Naive thymus-derived CD8-positive, alpha-beta T cell (primary cell): ENCODE measurements at places on chromosomes 3 and 15.

- DNase-seq: no peak
These were observed 576 bp downstream of the LRRFIP2 start for GRCh38 chr3:37173806-37174205.

- DNase-seq: no peak
These were observed 9.6 kb upstream of the MYZAP start for GRCh38 chr15:57582090-57582489.

GRCh38 chr3:155230382-155230781, 63.1 kb downstream of the STRIT1 start:
- DNase-seq: no peak

- DNase-seq: no peak
These were observed 71.4 kb upstream of the ROPN1 start for GRCh38 chr3:124063197-124063909.

DNA sequence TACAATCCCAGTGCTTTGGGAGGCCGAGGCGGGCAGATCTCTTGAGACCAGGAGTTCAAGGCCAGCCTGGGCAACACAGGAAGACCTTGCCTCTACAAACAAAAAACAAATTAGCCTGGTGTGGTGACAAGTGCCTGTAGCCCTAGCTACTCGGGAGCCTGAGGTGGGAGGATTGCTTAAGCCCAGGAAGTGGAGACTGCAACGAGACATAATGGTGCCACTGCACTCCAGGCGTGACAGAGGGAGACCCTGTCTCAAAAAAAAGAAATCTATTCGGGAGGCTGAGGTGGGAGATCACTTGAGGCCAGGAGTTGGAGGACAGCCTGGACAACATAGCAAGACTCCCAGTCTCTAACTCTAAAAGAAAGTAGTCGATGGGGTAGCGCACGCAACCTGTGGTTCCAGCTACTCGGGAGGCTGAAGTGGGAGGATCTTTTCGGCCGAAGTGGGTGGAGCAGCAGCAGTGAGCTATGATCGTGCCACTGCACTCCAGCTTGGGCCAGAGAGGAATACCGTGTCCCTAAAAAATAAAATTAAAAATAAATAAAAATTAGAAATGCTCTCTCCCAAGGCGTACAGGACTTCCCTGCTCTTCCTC, 775 bp downstream of the C3orf33 start:
- no peak for DNase-seq

- DNase-seq: no peak
These were observed 2.2 kb upstream of the ISG20 start for GRCh38 chr15:88636654-88637053.

- no peak for DNase-seq
These were observed 34.9 kb downstream of the MED12L start for GRCh38 chr3:151120409-151120808.

DNA sequence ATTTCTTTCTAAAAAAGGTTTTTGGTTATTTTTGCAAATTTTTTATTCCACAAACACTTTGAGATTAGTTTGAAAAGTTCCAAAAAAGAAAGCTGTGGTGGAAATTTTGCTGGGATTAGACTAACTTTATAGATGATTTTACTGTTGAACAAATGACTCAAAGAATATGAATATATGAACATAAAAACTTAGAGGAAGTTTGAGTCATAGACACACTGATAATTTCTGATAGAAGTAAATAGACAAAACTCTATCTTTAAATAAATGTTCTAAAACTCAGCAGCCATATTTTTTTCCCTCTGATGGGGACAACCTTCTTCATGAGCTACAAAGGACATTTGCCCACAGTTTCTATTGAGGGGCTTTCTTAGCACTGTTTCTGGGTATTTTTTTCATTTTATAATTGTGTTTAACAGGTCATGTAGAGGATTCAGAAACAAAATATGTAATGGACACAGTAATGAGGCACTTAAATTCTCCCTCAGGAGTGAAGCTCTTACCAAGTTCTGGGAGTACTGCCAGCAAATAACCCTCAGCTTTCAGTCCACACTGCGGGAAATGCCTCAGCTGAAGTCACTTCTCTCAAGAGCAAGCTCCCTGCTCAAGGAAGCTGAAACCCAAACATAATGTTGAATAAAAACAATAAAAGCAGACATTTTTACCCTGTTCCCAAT, 157.6 kb downstream of the NFKBIZ start:
- DNase-seq: no peak

- DNase-seq: no peak
These were observed 1.5 kb downstream of the C3orf70 start for GRCh38 chr3:185151101-185151963.

GRCh38 chr3:45676325-45677032, 12.7 kb upstream of the SACM1L start:
- DNase-seq: no peak

- no peak for DNase-seq
These were observed 69.2 kb downstream of the GOLGA8B start for GRCh38 chr15:34514251-34514670.

DNA sequence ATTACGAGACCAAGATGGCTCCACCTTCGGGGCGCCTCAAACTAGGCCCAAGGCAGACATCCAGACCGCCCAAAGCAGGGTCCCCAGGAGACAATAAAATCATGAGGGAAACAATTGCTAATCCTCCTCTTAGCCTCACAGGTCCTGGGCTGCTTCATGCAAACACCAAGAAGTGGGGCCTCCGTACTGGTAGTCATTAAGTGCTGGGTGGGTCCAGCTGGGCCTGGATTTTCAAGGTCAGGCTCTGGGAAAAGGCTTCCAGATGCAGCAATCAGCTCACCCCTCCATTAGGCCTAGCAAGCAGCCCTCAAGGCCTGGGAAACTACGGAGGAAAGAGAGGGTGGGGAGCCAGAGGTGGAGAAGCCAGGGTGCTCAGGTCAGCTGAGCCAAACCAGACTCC, 634 bp downstream of the FBXL22 start:
- no peak for DNase-seq

- peak; percentile 47 for DNase-seq
These were observed 12.9 kb downstream of the OCA2 start for GRCh38 chr15:28086175-28086703.

DNA sequence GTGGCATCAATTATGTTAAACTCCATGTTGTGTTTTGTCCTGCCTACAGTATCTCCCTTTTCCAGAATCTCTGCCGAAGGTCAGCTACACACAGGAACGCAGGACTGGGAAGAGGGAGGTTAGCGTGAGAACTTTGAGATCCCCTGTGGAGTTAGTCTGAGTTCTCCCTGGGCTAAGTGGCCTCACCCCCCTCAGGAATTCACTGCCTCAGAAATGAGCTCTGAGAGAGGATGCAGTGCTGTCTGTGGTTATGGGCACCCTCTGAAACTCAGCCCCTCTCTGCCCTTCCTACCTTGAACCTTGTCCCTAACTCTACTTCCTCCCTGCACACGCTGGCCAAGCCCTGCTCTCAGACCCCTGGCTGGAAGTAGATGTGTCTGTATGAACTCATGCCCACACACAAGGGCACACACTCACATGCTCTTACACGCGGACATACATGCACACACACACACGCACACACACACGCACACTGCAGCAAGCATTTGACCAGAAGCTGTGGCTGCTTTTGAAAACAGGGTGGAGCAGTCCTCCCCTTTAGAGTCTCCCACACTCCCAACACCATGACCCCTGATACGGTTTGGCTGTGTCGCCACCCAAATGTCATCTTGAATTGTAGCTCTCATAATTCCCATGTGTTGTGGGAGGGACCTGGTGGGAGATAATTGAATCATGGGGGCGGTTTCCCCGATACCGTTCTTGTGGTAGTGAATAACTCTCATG, 5.3 kb upstream of the VIPR1 start:
- DNase-seq: peak; percentile 6

- DNase-seq: no peak
These were observed 112.6 kb downstream of the ERC2 start for GRCh38 chr3:56355570-56356185.

GRCh38 chr3:167162083-167162482, 218.0 kb downstream of the ZBBX start:
- no peak for DNase-seq

DNA sequence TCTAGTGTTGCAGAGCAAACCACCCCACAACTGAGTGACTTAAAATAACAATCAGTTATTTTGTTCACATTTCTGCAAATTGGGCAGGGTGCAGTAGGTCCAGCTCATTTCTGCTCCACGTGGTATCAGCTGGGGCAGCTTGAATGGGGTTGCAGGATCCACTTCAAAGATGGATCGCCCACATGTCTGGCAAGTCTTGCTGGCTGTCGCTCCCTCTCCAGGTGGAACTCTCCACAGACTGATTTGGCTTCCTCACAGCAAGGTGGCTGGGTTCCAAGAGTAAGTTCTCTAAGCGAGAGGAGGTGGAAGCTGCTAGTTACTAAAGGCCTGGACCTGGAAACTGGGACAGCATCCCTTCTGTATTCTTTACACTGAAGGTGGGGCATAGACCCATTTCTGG, 213.3 kb downstream of the SLC9A9 start:
- no peak for DNase-seq

- no peak for DNase-seq
These were observed 17.8 kb downstream of the ZNF35 start for GRCh38 chr3:44666346-44666745.
